ENCODE measurements at places on chromosomes 1 and 21. TPM values are rescaled to one million over a fixed set of nuclear protein-coding genes. Genes with fewer than 3 reads are reported as not detected.

Gene RXFP4
- not detected for total RNA-seq

Gene HES3
- total RNA-seq, result not detected

Gene EVA1C
- 13.6 TPM for total RNA-seq

Gene ARF1
- 285 TPM for total RNA-seq

Gene SERTAD4
- total RNA-seq, result 4.1 TPM

Gene AMY1C
- not detected for total RNA-seq

Gene ABCA4
- total RNA-seq, result 0.55 TPM

Gene FAM72C
- not detected for total RNA-seq

Gene VHLL
- total RNA-seq, result not detected

Gene CELA2A
- total RNA-seq, result not detected

Gene RSPH1
- not detected for total RNA-seq

Gene MYBPH
- not detected for total RNA-seq

Gene CR1L
- not detected for total RNA-seq

Gene SLC27A3
- 9.8 TPM for total RNA-seq

GRCh38 chr1:10860218-10860617 is 63.8 kb upstream of the CASZ1 start:
- no peak for DNase-seq

GRCh38 chr1:160837558-160838205 is 25.0 kb downstream of the CD244 start:
- DNase-seq, result peak; percentile 46

DNA sequence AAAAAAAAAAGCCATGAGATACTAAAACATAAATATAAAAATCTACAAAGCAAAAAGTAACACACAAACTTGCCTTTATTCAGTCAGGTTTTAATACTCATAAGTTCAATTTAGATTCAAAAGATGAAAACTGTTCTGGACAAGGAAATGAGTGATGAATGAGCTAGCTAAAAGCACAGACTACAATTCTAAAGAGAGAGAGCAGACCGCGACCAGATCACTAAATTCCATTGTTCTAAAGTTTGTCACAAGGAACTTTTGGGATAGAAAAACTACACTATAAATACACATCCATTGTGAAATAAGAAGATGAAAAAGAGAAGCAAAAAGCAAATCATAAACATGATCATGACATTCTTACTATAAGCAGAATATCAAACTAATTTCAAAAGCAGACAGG is 1.7 kb downstream of the ODF2L start:
- no peak for DNase-seq

- DNase-seq, result no peak
Observed at GRCh38 chr1:55057270-55057955, 18.1 kb downstream of the PCSK9 start.

GRCh38 chr1:22500471-22500870 is 48.8 kb downstream of the ZBTB40 start:
- DNase-seq, result no peak

DNA sequence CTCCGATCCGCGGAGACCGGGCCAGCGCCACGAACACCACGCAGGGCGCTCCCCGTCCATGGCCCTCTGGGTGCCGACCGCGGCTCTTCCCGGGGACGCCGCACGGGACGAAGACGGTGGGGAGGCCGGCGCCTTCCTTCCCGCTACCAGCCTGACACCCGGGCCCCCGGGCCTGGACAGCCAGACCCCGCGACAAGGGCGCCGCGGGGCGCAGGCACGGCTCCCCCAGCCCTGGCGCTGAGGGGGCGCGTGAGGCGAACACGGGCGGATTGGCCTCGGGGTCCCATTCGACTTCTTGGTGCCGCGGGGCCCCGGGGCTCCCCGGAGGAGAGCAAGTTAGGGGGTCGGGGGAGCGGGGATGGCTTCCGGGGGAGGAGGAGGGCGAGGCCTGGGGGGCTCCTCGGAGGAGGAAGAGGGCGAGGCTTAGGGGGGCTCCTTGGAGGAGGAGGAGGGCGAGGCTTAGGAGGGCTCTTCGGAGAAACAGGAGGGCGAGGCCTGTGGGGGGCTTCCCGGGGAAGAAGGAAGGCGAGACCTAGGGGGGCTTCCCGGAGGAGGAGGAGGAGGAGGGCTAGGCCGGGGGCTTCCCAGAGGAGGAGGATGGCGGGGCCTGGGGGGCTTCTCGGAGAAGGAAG is 537 bp upstream of the KLHL17 start:
- DNase-seq, result no peak

GRCh38 chr1:116104667-116105066 is 6.5 kb upstream of the MAB21L3 start:
- DNase-seq, result no peak

DNA sequence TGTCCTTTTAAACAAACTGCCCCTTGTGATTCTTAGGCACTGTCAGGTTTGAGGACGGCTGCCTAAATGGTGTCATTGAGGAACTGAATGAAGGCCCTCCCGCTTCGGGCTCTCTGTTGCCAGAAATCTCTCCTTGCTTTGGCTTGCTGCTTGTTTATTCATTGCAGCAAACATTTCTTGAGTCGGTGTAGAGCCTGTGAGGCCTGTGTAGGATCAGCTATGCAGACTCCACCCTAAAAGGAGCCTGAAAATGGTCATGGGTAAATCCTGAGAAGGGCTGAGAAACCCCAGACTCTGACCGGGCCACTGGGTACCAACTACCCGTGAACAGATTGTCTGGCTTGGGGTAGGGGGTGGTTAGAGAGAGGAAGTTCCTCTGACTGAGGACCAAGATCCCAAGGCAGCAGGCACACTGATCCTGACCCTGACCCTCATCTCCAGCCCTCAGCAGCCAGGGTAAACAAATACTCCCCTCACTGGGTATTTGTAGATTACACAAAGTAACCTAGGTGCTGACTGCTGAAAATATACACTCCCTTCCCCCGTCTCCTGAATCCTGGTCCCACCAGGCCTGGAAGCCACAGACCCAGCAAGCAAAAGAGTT is 3.1 kb downstream of the IL6R start:
- no peak for DNase-seq

DNA sequence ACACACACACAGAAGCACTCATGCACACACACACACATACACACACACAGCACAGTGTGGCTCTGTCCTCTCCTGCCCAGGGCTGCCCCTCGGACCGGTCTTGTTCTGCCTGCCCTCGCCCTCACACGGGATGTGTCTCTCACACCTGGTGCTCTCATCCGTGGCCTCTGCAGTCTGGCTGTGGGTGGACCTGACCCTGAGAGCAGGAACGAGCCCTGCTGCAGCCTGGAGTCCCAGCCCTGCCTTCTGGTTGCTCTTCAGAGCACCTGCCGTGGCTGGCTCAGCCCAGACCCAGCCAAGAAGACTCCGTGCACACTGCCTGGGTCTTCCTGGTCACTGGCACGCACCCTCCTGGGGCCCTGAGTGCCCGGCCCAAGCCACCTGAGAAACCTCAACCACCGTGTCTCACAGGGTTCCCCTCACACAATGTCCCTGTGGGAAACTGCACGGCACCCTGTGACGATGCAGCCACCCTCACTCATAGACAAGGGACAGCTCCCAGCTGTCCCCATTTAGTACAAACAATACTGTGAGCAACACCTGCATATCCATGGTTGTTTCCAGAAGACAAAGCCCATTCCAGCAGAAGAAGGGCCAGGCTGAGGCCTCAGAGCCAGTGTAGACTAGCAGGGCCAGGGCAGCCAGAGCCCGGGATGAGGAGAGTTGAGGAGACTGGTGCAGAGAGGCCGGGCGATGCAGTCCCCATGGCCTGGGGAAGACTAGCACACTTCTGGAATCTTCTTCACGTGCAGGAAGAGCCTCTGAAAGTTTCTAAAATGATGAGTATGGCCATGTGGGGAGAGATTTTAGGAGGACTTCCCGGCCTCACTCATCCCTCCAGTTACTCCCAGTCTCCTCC is 234.0 kb downstream of the NPHP4 start:
- no peak for DNase-seq

DNA sequence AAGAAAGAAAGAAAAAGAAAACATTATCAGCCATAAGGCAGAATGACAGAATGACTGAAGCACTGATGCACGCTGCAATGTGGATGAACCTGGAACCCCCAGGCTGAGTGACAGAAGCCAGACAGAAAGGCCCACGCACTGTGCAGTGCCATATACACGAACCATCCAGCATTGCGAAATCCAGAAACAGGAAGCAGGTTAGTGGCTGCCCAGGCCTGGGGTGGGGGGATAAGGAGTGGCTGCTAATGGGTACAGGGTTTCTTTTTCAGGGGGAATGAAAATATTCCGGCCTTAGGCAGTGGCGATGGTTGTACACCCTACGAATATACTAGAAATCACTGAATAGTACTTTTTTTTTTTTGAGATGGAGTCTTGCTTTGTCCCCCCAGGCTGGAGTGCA is 57.0 kb downstream of the CHD5 start:
- no peak for DNase-seq

GRCh38 chr21:36835383-36835795 is 131.1 kb downstream of the HLCS start:
- peak; percentile 62 for DNase-seq

DNA sequence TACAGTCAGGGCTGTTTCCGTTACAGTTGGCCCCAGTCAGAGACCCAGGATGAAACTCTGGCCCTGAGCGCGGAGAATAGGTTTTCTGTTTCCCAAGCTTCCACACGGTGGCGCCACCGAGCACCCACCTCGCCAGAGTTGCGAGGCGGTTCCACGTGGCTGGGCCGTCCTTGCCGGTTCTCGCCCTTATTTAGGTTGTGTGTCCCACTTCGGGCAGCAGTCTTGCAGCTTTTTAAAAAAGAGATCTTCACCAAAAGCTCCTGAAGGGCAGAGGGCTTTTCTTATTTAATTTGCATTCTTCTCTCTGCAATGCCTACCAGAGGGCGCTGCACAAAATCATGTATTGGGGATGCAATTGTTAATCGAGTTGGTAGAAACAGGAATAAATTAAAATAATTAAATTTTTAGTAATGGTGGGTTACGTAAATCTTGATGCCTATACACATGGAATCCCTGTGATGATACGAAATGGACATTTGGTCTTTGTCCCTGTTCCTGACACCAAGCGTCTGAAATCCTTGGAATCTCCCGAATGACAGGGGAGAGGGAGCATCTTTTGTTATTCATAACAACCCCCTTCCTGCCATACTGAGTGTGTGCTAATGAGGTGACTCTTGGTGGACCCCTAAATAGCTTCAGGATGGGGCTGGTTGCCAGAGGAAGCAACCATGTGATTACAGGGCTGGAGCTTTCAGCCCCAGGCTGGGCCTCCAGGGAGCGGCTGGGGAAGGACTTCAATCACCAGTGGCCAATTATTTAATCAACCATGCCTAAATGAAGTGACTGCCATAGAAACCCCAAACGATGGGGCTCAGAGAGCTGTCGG is 5.6 kb upstream of the S100A7 start:
- DNase-seq, result peak; percentile 62

GRCh38 chr1:109821831-109822745 is 58.4 kb upstream of the EPS8L3 start:
- DNase-seq, result peak; percentile 53

DNA sequence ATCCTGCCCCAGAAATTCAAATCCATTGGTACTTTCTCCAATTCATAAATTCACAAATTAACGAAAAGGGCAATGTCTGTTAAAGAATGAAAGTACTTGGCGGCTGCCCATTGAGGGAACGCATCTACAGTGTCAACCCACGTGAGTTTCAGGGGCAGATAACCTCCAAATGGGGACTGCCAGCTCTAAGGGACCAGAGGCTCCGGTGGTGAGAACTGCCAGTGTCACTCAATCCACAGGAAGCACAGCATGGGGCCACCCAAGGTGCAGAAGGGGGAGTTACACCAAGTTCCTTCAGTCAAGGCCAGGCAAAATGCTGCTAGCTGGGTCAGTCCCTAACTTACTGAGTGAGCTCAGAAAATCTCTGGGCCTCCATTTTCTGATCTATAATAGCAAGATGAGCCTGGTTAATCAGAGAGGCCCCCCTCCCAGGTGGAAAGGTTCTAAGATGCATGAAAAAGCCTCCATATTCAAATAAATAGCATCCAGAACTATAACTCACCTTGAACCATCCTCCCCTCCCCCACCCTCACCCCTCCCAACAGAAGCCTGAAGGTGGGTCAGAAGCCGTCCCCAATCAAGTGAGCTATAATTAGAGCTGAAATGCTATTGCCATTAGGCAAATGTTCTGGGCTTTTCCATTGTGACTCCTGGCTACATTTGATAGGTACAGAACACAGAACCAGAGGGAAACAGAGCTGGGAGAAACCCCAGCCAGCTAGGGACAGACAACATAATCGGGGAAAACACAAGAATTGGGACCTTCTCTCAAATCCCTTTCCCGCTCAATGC is 41.7 kb downstream of the LRP8 start:
- DNase-seq, result no peak

DNA sequence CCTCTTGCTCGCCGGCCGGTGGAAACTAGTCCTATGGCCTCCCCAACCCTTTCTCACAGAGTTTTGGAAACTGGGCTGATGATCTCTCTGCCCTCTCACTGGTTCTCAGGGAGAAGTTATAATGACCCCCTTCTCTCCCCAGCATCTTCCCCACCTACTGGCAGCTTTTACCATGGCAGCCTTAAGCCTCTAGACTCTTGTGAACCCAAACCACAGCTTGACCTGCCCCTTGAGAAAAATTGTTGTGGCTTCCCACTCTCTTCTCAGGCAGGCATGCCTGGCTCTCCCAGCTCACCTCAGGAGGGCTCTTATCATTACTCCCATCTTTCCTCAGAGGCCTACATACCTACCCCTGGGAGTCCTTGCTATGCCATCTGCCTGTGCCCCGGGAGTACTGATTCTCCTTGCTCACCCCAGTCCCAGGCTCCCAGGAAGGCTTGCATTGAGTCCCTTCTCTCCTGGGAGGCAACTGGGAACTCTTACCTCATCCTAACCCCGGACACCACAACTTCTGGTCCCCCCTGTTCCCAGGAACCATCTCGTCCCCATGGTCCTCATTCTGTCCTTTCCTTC is 1.6 kb downstream of the NSUN4 start:
- no peak for DNase-seq

- DNase-seq, result no peak
Observed at GRCh38 chr1:187985897-187986654, 1157.3 kb downstream of the PLA2G4A start.

GRCh38 chr1:57770772-57771171 is 346.9 kb upstream of the DAB1 start:
- DNase-seq, result no peak

DNA sequence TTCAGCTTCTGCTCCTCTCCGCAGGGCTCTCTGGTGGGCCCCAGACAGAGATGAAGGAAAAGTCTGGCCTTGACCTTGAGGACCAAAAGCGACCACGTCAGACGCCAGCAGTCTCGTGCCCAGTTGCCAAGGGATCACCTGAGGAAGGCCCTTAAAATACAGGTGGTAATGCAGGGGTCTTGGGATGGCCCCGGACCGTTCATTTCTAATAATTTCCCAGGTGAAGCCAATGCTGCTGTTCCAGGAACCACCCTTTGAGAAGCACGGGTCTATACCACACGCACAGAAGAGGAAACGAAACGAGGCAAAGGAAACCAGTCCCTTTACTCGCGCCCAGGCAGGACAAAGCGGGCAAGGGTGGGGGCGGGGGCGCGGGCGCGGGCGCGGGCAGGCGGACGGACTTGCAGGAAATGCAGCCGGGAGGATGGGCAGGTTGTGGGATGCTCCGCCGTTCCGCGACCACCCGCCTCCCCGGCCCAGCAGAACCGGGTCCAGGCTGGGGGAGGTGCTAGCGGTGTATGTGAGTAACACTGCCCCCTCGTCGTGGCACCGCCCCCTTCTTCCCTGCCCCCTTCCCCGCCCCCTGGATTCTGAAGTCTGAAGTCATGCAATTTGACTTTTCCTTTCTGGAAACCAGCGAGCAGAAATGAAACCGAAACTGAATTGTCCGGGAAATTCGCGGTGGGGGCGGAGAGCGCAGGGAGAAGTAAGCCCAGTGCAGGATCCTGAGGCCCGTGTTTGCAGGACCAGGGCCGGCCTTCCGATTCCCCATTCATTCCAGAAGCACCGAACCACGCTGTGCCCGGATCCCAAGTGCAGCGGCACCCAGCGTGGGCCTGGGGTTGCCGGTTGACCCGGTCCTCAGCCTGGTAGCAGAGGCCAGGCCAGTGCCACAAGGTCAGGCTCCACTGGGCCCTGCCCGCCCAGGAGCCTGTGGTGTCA is 5.8 kb upstream of the MX1 start:
- DNase-seq, result peak; percentile 85

All from left ventricle myocardium superior (tissue), 1 donor.